ENCODE measurements at places on chromosomes 13 and 19.

GRCh38 chr13:109381546-109382180 lies 404.7 kb downstream of the IRS2 start:
- no peak for DNase-seq

- no peak for DNase-seq
These were observed 170.6 kb downstream of the KCTD12 start for GRCh38 chr13:76715621-76716020.

GRCh38 chr13:111245576-111246384 lies 74.7 kb upstream of the TEX29 start:
- no peak for DNase-seq

- no peak for DNase-seq
These were observed 71.5 kb upstream of the GJB6 start for GRCh38 chr13:20303636-20304035.

DNA sequence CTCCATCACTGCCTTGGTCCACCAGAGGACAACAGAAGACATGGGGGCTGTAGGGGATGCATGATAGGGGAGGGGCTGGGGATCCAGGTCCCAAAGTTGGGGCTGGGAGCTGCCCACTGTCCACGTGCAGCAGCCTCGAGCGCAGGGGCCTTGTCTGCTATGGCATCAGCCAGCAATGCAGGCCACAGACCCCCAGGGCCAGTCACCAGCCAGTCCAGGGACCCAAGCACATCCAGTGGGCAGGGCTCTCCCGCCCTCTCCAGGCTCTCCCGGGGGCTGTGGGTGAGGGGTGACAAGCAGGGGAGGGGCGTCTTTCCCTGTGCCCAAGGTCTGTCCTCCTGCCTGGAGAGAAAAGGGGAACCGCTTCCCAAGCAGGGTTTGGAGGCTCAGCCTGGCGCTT lies 32.8 kb downstream of the PEPD start:
- no peak for DNase-seq

- no peak for DNase-seq
These were observed 195.2 kb downstream of the LHFPL6 start for GRCh38 chr13:39407786-39408185.

DNA sequence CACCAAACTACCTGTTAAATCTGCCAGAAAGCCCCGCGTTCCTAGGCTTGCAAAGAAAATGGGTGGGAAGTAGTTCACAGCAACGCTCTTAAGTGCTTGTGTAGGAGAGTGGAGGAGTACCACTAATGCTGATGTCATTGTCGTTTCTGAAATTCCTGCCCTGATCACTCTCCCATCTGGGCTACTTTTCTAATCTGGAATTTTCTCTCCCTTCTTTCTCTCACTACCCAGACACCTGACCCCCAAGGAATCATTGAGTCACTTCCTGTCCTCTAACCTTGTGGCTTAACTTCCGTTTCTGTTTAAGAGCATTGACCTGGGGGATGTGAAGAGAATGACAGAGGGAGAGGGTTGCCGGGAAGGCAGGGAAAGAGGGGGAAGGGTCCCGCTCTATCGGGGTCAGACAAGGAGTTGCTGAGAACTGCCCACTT lies 98.7 kb downstream of the STARD13 start:
- no peak for DNase-seq

GRCh38 chr13:52751196-52751595 lies 11.6 kb upstream of the CNMD start:
- no peak for DNase-seq

- DNase-seq: peak; percentile 11
These were observed 16.9 kb upstream of the AP1M2 start for GRCh38 chr19:10603873-10604459.

- no peak for DNase-seq
These were observed 492.6 kb downstream of the COG6 start for GRCh38 chr13:40148101-40148500.

GRCh38 chr19:31261019-31261602 lies 88.1 kb downstream of the TSHZ3 start:
- DNase-seq: no peak

DNA sequence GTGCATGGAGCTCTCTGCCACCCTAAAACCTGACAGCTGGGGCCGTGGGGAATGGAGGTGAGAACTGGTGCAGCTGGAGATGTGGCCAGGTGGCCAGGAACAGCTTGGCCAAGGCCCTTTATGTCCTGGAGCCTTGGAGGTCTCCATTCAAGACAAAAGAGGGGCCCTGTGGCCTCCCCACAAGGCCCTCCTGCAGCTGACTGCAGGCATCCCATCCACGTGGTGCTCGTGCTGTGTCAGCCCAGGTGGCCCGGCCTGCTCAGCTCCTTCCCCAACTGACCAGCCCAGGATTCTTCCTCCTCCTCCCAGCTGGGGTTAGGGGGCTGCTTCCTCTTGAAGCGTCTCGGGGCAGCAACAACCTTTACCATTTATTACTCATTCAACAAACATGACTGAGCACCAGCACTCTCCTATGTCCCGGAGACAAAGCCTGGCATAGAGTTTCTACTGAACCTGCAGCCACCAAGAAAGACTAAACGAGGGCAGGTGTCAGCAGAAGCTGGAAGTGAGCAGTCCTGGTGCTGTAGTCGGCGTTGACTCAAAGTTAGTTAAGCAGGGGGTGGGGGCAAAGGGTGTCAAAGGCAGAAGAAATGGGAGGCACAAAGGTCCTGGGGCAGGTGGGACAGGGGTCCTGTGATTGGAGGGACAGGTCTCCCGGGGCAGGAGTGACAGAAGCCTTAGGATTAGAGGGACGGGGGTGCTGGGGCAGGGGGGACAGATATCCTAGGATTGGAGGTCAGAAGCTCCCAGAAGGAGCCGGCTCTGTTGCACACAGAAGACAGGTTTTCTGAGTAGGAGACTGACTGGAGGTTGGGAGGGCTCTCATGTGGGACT lies 23.3 kb upstream of the C13orf46 start:
- no peak for DNase-seq

DNA sequence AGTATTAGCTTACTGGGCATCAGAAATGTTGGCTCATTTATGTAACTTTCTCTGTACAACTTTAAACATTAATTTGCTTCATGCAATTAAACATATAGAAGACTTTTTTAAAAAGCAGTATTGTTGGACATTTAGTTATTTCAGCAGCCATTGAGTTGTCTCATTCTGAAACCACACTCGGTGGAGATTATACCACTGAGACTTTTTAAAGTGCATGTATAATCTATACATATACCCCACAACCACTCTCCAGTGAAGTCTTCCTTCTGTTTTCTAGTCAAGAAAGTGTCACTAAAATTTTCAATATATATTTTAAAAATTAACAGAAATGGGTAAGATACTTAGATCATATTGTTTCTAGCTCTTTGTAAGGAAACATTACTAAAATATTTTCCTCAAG lies 15.5 kb downstream of the SETDB2 start:
- no peak for DNase-seq

- DNase-seq: no peak
These were observed 14.4 kb upstream of the NPAS1 start for GRCh38 chr19:47005164-47005641.

DNA sequence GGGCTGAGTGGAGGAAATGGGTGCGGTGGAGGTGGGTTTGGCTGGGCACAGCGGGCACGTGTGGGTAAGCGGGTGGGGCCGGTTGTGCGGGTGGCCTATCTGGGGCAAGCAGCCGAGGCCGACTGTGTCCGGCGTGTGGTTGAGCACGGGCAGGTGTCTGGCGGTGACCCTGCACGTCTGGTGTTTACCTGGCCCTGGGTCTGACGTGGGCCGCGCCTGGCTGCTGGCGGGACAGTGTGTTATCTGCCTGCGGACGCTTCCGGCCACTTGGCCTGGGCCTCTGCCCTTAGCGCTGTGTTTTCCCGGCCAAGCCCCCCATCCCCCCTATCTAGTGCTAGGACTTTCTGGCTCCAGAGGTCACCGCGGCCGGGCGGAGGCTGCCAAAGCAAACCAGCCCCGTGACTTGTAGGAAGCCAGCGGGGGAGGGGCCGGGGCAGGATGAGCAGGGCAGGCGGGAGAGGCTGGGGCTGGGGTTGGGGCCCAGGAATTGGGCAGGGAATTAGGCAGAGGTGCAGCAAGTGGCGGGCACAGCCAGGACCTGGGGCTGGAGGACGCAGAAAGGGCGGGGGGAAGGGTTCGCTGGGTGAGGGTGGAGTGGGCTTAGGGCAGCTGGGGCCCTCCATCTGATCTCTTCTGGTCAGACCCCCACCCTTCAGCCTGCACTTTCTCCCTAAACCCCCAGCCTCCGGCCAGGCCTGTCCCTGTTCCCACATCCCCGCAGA lies 534 bp upstream of the HPN start:
- DNase-seq: peak; percentile 33

DNA sequence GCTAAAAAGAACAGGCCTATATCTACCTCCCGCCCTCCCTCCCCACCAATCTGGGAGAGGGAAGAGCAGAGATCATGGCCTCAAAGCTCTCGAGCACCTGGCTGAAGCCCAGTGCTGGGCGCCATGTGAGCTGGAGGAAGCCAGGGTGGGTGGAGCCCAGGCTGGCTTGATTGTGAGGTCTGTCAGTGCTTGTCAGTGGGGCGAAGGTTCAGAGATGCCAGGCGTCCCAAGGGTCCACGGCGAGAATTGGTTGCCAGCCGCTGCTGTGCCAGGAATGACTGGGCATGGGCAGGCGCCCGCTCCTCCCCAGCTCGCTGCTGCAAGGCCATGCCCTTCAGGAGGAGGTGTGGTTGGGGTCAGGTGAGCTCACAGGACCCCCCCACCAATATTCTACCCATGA lies 11.5 kb downstream of the BEST2 start:
- no peak for DNase-seq

GRCh38 chr13:43170506-43170905 lies 147.1 kb downstream of the DNAJC15 start:
- no peak for DNase-seq

DNA sequence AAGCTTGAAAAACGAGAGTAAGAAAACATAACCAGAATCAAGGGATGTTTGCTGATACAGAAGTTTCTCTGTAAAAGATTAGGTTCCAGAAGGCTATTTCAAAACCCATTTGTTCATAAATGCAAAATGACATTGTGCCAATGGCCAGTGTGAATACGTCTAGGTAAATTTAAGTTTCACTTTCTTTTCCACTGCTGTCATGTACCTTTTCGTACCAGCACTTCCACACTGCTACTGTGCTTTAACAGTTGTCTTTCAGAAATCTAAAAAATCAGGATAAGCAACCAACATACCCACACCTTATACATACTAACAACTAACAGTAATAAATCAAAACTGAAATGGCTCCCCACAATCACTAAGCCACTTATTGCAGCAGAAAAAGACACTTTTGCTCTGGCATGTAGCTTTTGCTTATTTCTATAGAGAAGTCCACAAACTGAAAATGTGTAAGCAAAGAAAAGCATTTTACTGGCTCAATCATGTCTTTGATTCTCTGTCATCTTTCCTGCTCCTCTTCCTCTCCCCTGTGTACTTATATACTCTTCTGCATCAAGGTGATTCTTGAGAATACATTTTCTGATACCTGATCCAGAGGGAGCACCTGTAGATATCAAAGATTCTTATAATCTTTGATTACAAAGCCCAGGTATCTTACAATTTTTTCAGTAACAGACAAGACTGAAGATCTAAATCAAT lies 34.3 kb downstream of the ELF1 start:
- DNase-seq: peak; percentile 23

GRCh38 chr13:98825659-98826058 lies 73.2 kb upstream of the SLC15A1 start:
- no peak for DNase-seq

GRCh38 chr19:47230054-47230920 lies 712 bp downstream of the BBC3 start:
- no peak for DNase-seq

- no peak for DNase-seq
These were observed 94.6 kb downstream of the DACH1 start for GRCh38 chr13:71772361-71772760.

DNA sequence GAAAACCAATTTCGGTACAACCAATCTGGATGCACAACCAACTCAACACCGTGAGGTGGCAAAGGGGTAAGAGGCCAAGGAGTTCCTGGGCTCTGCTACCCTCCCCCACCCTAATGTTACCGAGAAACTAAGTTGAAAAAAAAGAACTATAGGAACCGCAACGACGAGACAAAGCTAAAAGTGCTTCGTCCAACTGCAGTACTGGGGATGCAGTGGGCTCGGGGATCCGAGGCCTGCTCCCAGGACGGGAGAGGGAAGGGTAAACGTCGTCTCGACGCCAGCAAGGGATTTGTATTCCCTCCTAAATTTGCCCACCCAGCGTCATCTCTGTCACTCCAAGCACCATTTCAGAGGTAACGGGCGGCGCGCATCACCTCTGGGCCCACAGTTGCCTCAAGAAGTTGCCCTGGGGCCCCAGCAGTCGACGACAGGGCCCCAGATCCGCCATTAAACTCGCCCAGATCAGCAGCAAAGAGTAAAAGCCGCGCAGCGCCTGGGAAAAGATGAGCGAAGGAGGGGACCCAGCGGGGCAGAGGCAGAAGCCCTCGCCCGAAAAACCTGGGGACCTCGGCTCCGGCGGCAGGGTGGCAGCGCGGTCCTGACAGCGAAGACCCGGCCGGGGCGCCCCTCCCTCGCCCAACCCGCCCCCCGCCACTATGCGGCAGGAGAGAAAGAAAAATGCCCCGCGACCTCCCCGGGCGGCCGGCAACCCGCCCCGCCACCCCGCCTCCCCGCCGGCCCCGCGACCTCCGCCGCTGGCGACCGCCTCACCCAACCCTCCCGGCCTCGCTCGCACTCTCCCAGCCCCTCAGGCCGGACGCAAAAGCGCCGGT lies 752 bp downstream of the ZMYM5 start:
- peak; percentile 45 for DNase-seq

GRCh38 chr19:28706693-28707092 lies 506.3 kb downstream of the UQCRFS1 start:
- no peak for DNase-seq

DNA sequence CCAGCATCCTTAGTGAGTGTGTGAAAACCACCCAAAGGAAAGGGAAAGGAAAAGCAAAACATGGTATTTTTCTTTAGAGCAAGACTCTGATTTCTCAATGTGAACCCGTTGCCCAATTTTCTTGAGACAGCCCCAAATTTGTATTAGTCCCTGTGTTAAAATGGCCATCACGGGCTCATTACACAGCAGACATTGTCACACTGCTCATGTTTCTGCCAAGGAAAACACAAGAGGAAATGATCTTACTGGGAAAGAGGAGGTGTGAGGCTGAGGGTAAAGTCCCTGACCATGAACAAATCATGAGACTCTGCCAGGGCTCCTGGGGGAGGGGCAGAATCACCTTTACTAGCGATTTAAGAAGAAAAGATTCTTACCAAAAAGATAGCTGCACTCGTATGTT lies 54.4 kb downstream of the FAM124A start:
- DNase-seq: no peak

- DNase-seq: no peak
These were observed 34.0 kb downstream of the CERS4 start for GRCh38 chr19:8243146-8243545.

DNA sequence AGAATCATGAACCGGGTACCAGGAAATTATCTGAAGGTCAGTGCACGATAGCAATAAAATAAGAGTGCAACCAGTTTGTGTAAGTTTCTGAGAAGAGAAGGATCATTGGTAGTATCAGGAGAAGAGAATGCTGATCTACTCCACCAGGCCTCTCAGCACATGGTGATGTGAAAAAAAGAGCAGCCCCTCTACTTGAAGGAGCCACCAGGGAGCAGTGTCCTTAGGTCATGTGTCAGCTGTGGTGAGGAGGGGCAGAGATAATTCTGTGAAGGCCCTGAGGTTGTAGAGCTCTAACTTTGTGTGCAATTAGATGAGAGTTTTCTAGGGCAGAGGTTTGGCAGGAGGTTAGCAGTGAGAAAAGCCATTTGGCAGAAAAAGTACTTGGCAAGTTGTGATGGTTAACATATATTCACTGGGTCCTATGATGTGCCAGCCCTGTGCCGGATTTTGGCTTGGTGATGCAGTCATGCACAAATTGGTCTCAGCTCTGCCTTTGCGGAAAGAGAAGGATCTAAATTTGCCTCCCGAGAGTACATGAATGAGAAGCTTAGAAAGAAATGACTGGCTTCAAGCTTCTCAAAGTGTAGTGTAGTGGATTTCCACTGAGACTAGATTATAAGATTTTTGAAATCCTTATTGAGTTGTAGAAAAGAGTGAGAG lies 19.2 kb upstream of the ZC3H13 start:
- no peak for DNase-seq
